Left hindlimb (tissue), 1 donor: ENCODE measurements at places on chromosomes 6 and 20.

GRCh38 chr20:8557711-8558110 lies 425.6 kb downstream of the PLCB1 start:
- DNase-seq, result no peak

DNA sequence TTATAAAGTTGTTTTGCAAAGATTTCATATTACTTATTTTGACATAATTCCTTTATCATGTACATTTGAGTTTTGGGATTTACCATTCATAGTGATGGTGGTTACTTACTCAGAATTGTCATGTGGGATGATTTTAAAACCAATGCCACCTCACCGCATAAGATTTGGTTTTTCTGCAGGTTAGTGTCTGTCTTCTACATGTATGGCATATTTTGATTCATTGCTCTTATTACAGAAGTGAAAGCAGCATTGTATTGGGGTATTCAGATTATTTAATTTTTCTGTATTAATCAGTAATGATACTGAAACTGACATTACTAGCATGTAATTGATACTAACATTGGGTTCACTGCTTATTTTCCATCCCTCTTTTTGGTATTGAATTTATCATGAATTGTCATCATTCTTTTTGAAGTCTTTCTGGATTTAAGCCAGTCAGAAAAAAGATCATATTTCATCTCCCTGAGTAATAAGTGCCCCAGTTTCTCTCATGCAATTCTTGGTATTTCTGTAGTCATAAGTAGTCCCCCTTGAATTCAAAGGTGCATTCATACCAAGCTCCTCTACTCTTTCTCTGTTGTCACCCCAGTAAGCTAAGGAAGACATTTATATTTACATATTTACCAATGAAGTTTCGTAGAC lies 176.6 kb downstream of the BCKDHB start:
- no peak for DNase-seq

DNA sequence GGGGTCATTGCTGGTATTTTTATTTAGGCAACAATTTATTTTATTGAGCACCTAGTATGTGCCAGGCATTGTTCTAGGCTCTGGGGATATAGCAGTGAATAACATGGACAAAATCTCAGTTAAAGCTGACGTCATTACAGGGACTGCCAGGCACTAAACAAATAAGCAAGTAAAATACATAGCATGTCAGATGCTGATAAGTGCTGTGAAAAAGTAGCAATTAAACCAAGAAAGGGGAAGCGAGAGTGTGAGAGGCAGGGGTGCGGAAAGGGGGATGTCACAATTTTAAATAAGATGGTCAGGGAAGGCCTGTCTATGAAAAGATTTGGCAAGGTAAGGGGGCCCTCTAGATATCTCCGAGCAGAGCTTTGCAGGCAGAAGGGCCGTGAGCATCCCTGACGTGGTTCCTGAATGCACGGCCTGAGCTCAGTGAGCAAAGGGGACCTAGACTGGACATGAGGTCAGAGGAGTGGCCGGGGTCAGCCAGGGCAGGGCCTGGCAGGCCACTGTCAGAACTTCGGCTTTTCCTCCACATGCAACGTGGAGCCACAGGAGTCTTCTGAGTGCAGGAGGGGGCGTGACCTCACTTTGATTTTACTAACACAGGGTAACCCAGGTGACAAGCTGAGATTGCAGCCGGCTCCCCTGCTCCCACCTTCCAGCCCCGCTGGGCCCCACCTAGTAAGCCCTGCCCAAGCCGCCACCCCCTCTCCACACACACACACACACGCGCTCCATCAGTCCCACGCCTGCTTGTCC lies 24.2 kb upstream of the SIRPA start:
- no peak for DNase-seq

- no peak for DNase-seq
These were observed 32.7 kb downstream of the SAYSD1 start for GRCh38 chr6:39082310-39082709.

DNA sequence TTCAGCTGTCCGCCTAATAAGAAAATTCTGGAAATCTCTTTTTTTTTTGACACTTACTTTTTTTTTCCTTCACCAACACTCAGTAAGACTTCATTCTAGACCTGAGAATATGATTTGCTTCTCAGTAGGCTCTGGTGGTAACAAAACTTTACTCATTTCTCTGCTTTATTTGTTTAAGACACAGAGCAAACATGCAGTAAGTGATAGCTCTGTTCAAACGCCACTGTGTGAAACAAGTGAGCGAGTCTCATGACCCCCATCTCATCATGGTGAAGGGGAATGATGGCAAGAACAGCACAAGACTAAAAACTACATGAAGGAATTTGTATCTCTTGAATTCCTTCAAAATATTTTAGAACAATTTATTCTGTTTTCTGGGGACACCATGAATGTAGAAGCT lies 541.6 kb upstream of the POU3F2 start:
- no peak for DNase-seq

DNA sequence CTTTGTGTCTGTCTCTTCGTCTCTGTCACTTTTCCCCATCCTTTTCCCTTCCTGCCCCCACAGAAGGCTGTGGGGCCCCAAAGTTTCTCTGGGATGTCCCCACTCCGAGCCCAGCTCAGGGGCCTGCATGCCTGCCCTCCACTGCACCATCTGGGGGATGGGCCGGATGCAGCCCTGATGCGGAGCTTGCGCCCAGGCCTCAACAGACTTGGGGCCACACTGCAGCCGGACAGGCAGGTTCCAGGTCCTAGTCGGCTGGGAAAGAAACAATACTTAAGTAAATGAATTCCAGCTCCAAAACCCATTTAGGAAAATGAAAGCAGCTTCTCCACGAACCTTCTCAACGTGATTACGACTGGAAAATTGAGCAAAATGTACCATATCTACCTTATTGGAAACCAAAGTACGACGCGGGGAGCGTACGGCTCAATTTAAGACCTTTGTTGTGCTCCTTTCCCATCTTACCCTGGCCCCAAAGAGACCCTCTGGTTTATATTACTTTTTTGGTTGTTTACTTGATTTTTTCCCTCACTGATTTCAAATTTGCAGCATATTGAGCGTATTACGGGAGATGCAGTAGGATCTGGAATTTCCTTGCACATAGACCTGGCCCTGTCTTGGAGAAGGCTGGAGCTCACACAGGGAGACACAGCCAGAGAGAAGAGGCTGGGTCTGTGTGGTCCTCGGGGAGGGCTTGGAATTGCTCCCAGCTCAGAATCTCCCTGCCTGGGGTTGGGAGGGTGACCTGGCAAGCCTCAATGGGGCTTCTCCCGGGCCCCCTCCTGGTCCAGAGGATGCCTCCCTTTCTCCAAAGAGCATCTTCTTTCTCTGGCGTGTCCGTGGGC lies 8.0 kb downstream of the FOXC1 start:
- DNase-seq, result no peak

- no peak for DNase-seq
These were observed 65.9 kb downstream of the HIVEP1 start for GRCh38 chr6:12078014-12078413.

- DNase-seq, result no peak
These were observed 869.8 kb upstream of the EPHA7 start for GRCh38 chr6:94289131-94289530.

DNA sequence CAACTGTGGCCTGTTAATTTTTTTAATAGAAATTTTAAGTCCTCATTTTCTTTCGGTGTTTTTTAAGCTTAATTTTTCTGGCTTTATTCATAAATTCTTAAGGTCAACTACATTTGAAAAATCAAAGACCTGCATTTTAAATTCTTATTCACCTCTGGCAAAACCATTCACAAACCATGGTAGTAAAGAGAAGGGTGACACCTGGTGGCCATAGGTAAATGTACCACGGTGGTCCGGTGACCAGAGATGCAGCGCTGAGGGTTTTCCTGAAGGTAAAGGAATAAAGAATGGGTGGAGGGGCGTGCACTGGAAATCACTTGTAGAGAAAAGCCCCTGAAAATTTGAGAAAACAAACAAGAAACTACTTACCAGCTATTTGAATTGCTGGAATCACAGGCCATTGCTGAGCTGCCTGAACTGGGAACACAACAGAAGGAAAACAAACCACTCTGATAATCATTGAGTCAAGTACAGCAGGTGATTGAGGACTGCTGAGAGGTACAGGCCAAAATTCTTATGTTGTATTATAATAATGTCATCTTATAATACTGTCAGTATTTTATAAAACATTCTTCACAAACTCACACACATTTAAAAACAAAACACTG lies 10.1 kb downstream of the HFE start:
- DNase-seq, result no peak

DNA sequence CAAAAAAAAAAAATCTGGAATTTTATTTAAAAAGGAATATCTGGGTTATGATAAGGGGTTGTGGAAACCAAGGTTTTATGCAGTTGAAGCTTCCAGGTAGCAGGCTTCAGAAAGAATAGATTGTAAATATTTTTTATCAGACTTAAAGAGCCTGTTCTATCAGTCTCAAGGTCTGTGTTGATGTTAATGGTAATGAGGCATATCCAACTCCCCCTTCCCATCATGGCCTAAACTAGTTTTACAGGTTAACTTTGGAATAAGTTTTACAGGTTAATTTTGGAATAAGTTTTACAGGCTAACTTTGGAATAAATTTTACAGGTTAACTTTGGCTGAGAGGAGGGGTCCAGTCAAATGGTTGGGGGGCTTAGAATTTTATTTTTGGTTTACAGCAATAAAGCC lies 92.4 kb downstream of the CD24 start:
- DNase-seq, result no peak

DNA sequence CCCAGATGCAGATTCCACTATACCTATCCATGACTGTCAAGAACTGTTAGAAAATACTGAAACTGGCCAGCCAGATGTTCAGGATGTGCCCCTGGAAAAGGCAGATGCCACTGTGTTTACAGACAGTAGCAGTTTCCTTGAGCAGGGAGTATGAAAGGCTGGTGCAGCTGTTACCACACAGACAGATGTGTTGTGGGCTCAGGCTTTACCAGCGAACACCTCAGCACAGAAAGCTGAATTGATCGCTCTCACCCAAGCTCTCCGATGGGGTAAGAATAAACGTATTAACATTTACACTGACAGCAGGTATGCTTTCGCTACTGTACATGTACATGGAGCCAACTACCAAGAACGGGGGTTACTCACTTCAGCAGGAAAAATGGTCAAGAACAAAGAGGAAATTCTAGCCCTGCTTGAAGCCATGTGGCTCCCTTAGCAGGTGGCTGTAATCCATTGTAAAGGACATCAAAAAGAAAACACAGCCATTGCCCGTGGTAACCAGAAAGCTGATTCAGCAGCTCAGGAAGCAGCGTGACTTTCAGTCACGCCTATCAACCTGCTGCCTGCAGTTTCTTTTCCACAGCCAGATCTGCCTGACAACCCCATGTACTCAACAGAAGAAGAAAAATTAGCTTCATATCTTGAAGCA lies 459.7 kb upstream of the HTR1E start:
- no peak for DNase-seq

- DNase-seq, result no peak
These were observed 54.3 kb upstream of the GATA5 start for GRCh38 chr20:62529896-62530642.

DNA sequence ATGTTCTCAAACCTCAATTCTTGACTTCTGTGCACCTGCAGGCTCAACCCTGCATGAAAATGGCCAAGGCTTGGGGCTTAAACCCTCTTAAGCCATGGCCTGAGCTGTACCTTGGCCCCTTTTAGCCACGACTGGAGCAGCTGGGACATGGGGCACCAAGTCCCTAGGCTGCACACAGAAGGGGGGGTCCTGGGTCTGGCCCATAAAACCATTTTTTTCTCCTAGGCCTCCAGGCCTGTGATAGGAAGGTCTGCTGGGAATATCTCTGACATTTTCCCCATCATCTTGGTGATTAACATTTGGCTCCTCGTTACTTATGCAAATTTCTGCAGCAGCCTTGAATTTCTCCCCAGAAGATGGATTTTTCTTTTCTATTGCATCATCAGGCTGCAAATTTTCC lies 119.4 kb upstream of the VGLL2 start:
- no peak for DNase-seq

DNA sequence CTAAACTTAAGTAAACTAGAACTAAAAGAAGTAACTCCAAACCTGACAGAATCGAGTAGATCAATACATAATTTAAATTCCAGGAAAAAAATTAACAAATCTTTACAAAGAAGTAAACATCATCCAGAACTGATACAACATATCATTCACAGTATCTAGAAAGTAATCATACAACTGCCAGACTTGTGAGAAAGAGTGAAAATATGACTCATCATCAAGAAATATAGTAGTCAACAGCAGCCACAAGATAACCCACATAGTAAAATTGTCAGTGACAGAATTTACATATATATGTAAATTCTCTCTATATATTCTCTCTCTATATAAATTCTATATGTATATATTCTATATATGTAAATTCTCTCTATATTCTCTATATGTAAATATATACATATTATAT lies 242.8 kb upstream of the RGS17 start:
- DNase-seq, result no peak

DNA sequence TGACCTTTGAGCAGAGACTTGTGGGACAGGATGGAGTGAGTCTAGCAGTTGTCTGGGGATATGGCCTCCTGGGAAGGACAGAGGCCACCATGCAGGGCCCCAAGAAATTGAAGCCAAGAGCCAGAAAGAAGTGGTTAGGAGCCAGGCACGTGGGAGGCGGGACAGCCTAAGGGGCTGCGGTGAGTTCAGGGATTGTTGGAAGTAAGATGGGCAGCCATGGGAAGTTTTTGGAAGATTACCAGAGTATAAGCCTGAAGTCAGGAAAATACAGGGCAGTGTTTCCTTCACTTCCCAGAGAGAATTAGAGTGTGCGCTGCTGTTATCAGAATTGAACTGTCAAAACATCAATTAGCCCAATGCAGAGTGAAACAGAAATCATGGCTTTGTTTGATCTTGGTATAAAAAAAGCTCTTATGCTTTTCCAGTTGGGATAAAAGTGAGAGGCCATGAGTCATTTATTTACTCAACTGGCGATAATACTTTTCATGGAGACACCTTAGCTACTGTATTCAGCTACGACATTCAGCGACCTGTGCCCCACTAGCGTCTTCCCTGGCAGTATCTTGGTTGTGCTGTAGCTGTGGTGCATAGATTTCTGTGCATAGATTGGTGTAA lies 66.9 kb downstream of the PHACTR2 start:
- DNase-seq, result no peak

- no peak for DNase-seq
These were observed 273.5 kb downstream of the COL12A1 start for GRCh38 chr6:74932232-74932888.

DNA sequence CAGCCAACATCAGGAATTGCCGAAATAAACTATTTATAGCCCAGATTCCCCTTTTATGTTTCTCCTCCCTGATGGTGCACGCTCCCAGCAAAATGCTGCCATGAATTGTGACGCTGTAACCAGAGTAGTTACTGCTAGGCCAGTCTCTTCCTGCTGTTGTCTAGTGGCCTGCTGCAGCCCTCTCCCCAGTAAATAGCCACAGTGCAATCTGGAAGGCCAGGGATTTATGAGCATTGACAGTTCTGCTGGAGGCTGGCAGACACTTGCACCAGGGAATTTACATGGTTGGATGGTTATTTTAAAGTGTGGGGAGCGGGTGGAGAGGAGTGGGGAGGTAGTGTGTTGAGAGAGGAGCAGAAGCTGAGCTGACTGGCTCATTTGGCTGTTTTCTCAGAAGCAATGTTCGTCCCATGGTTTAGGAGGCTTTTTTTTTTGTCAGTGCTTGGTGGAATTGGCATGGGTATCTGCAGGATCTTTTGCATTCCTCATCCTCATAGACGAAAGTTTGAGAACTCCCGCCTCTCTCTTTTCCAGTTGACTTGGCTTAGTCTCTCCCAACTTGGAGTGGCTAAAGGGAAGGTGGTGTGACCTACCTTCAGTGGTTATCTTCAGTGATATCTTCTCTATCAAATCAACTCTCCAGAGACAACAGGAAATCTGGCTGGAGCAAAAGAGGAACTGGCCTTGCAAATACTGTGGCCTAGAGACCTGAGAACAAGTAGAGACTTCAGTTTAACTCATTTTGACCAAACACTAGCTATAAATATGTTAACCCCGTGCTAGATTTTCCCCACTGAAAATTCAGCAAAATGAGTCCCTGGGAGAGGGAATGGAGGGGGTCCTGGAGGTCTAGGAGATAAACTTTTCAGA lies 99.3 kb upstream of the VSTM2L start:
- DNase-seq, result no peak
